Glomerular endothelial cell (primary cell): ENCODE measurements at places on chromosomes 7 and 10. TPM values are rescaled to one million over a fixed set of nuclear protein-coding genes. Genes with fewer than 3 reads are reported as not detected.

DNA sequence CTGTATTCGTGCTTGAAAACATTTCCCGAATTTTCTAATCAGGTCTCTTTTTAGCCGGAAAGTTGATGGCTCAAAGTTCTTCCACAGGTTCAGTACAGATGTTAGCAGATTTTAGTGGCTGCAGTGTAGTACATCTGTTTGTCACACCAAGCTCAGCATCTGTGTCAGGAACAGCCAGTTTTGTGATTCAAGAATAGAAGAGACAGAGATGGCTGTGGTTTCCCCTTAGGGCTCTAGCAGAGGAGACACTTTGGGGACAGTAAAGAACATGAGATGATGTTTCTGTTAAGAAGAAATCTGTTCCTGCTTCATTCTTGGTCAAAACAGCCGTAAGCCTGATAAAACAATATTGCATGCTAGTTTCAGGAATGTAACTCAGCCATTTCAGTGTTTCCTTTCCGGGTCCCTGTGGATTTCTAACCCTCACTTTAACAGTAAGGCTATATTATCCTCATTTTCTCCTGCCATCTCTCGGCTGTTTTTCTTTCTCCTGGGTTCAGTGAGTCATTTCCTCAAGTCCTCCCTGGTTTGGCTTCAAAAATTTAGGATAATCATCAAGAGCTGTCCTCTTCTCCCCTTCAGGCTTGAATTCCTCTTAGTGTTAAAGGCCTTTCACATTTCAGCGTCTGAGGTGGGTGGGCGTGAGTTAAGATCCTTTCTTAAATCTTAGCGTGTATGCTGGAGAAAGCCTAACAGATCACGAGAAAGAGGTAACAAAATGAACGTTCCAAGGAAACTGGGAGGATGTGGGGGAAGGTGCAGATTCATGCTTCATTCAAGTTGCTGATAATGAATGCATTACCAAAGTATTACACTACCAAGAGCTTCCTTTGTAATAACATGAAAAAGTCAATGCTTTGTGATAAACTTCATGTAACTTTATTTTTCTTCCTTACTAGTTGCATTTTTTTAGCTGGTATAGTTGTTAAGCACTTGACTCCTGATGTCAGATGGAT is 37.1 kb upstream of the BICC1 start:
- DNase-seq = no peak

GARS1 gene
- total RNA-seq = 142 and 181 TPM in 2 replicates

DNA sequence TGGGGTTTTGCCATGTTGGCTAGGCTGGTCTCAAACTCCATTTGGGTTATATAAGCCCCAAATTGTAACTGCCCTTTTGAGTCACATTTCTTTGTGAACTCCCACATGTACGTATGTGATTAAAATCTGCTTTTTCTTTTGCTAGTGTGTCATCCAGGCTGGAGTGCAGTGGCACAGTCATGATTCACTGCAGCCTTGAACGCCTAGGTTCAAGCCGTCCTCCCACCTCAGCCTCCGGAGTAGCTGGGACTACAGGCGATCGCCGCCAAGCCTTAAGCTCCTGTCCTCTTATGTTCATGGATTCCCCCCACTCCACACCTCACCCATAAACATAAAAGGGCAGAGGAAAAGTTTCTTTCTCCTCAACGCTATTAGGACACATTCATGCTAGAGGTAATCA is 4.4 kb upstream of the SMC3 start:
- DNase-seq = no peak

RRP12 gene
- 16.5 and 33.0 TPM in 2 replicates for total RNA-seq

- no peak for DNase-seq
Observed at GRCh38 chr10:97119058-97119745, 66.6 kb downstream of the SLIT1 start.

GRCh38 chr7:27700501-27700900 is 37.8 kb upstream of the HIBADH start:
- DNase-seq = no peak

DNA sequence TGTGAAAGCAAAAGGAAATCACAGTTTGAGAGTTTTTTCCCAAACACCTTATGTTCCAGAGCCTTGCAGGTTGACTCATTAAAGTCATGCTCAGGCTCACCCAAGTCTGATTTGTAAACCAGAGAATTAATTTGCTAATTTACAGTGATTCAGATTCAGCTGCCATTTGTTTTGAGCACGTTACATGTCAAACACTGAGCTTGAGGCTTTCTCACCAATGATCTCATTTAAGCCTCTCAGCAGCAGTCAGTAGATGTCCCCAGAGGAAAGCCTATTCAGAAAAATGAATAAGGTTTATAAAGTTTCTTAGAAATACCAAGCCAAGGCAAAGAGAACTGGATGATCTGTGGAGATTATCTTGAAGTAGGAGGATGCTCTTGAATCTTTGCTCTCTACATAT is 420.4 kb downstream of the HTR7 start:
- DNase-seq = no peak

CALML5 gene
- not detected in 2 replicates for total RNA-seq

DNA sequence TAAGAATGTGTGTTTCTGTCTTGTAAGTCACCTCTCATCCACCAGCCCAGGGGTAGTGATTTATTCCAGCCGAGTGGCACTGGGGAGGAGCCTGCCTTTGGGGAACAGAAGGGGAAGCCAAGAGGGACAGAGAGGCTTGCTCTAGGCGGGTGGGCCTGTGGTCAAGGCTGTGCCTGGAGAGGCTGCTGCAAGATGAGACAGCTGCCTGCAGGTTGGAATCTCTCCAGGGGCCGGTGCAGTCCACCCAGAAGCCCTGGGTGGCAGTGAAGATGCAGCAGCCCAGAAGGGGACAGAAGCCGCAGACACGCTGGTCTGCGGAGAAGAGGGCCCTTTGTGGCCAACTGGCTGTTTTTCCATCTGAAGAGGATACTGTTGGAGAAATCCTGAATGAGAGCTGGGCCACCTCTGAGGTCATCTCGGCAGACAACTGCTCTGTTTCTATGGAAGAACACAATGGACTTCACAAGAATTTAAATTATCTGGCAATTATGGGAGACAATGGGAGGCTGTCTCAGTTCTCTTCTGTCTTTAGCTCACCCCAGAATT is 175.7 kb downstream of the GFRA1 start:
- DNase-seq = no peak

DNA sequence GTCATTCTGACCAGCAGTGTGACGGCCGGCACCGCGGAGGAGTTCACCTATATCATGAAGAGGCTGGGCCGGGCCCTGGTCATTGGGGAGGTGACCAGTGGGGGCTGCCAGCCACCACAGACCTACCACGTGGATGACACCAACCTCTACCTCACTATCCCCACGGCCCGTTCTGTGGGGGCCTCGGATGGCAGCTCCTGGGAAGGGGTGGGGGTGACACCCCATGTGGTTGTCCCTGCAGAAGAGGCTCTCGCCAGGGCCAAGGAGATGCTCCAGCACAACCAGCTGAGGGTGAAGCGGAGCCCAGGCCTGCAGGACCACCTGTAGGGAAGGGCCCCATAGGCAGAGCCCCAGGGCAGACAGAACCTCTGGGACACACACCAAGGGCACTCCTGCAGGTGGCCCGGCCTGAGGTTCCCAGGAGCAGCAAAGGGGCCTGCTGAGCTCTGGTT is 9.0 kb downstream of the RBP3 start:
- no peak for DNase-seq

GRCh38 chr10:16945593-16945992 is 128.4 kb upstream of the RSU1 start:
- DNase-seq = no peak

DNA sequence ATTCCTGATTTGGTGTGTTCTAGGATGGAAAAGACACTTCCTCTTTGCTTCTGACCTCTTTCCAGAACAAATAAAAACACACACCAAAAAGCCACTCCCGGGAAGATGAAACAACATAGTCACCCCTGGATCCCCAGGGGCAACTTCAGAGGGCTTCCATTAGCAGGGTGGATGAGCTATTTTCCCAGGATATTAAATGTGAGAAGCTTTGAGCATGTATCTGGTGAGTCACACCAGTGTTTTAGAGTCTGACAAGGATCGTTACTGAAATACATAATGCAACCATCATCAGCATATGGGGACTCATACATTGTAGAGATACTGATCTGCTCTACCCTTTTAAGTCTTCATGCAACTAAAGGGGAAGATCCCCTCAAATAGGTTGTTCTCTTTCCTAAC is 115.5 kb upstream of the ZNF438 start:
- no peak for DNase-seq

GRM3 gene
- not detected in 2 replicates for total RNA-seq
